HCT116 (cell line): ENCODE measurements at places on chromosomes 6 and 20.

- peak overlapping the region; percentile 91 for H3K27ac ChIP-seq
- peaks cover 29% of the 10 kb centered on the region; the same call in 1 of the 2 replicates for H3K36me3 ChIP-seq
- H3K27me3 ChIP-seq: no peaks in the 10 kb centered on the region
Observed at GRCh38 chr6:151044465-151045441, 179.3 kb downstream of the MTHFD1L start.

DNA sequence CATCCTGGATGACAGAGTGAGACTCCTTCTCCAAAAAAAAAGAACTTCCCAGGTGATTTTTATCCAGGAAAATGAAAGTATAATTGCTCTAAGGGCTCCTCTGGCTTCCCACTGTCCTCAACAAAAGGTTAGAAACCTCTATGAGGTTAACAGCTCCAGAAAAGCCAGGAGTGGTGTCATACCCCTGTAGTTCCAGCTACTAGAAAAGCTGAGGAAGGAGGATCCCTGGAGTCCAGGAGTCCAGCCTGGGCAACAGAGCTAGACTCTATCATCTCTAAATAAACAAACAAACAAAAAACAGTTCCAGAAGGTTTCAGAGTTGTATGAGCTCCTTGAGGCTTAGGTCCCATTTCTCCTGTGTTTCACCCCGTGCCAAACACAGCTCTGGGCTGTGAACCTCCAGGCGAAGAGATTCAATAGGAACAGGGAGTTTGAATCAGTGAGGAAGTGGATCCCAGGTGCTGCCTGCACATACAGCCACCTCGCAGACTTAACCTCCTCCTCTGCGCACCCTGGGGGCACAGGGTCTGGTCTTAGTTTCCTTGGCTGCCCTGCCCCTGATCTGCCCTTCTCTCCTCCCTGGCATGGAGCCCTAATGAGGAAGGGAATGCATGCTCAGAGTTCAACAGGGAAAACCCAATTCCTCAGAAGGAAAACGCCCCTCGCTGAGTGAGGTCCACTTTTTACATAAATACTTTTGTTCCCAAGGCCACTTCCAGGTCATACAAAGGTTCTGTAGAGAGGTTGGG is 31.0 kb downstream of the ZC3H12D start:
- H3K36me3 ChIP-seq: no peaks in the 10 kb centered on the region
- DNase-seq: no peak
- H3K4me1 ChIP-seq: peaks cover 10% of the 10 kb centered on the region
- H3K4me3 ChIP-seq: no peak overlapping the region
- no peak overlapping the region for H3K27ac ChIP-seq
- H3K27me3 ChIP-seq: no peaks in the 10 kb centered on the region

DNA sequence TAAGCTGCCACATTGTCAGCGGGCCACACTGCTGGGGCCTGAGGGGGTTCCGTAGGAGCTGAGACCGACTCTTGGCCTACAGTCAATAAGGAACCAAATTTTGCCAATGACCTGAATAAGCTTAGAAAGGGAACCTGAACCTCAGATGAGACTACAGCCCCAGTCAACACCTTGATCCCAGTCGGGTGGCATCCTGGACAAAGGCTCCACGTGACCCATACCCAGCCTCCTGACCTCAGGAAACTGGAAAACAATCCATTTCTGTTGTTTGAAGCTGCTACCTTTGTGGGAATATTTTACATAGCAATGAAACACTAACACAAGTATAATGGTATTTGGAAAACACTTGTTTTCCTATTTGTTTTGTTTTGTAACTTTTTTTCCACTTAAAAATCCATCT is 179.9 kb upstream of the RALGAPA2 start:
- H3K36me3 ChIP-seq: no peaks in the 10 kb centered on the region
- no peaks in the 10 kb centered on the region for H3K4me1 ChIP-seq
- H3K27me3 ChIP-seq: no peaks in the 10 kb centered on the region
- H3K27ac ChIP-seq: no peak overlapping the region
- H3K4me3 ChIP-seq: no peak overlapping the region
- no peak for DNase-seq

DNA sequence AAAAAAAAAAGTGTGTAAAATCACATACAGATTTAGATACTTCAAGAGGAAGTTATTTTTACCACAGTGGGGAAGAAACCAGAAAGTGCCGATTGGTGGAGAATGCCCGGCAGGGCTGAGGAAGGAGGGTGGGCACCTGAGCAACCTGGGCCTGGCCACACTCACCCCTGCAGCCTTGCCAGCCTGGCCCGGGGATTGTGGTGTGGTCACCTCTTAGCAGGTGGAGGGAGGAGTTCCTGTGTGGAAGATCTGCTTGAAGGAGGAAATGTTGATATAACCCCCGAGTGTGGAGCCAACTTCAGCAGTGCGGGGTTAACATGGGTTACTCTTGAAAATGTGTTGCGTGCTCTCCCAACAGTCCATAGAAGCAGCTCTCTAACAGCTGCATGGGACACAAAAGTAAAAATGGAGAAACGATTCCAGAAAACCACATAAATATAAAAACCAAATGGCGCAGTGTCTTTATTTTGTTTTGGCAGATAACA is 14.7 kb downstream of the UST start:
- no peak for DNase-seq
